ENCODE measurements at places on chromosomes 12 and 14.

GRCh38 chr14:99270458-99271220 lies 1.4 kb downstream of the BCL11B start:
- DNase-seq: no peak

DNA sequence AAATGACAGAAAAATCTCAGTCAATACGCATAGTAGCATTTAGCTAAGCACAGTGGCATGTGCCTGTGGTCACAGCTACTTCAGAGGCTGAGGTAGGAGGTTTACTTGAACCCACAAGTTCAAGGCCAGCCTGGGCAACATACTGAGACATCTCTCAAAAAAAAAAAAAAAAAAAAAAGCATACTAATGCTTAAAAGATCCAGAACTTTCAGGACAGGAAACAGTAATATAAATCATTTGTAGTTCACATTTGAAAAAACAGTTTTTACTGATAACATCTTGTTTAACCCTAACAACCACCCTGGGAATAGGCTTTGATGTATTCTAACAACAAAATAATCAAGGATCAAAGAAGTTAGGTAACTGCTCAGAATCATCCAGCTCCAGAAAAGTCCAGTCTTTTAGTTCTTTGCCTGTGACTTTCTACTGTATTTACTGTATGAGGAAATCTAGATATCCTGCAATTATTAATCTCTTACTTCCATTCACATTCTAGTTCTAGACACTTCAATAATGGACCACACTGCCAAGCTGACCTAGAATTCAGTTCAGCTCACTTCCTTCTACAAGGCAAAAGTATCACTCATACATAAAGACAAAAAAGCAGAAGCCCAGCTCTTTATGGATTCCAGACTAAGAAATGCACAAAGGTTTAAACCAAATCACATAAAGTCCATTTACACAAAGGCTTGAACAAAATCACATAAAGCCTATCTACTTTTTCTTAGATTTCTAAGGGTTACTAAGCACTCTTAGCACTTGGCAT lies 28.5 kb downstream of the PAWR start:
- DNase-seq: no peak

DNA sequence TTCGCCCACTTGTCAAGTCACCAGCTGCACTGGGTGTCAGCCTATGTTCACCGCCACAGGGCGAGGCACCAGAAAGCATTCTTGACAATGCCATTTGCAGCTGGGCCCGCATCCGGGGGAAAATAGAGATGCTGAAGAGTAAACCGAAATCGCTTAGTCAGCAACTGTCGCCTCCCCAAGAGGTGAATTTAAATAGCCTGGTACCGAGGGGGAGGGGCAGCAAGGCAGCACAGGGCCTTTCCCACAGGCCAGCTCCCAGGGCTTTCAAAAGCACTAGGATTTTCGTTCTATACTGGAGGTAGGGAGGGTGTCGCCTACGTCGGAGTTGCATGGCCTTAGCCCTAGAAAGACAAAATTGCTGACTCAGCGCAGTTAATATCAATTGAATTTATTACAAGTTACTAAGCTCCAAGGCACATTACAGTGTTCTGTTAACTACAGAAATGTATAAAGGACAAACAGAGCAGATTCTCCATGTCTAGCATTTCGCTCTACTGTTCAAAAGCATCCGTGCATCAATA lies 4.3 kb downstream of the IRF2BPL start:
- no peak for DNase-seq

- DNase-seq: no peak
Observed at GRCh38 chr14:53003776-53004175, 52.9 kb upstream of the FERMT2 start.

GRCh38 chr14:65877624-65878023 lies 465.1 kb downstream of the FUT8 start:
- no peak for DNase-seq

GRCh38 chr14:63573581-63573980 lies 30.4 kb upstream of the PPP2R5E start:
- DNase-seq: no peak

GRCh38 chr12:128789356-128789929 lies 34.3 kb downstream of the SLC15A4 start:
- DNase-seq: no peak

GRCh38 chr12:20211541-20211940 lies 156.8 kb upstream of the PDE3A start:
- DNase-seq: no peak

DNA sequence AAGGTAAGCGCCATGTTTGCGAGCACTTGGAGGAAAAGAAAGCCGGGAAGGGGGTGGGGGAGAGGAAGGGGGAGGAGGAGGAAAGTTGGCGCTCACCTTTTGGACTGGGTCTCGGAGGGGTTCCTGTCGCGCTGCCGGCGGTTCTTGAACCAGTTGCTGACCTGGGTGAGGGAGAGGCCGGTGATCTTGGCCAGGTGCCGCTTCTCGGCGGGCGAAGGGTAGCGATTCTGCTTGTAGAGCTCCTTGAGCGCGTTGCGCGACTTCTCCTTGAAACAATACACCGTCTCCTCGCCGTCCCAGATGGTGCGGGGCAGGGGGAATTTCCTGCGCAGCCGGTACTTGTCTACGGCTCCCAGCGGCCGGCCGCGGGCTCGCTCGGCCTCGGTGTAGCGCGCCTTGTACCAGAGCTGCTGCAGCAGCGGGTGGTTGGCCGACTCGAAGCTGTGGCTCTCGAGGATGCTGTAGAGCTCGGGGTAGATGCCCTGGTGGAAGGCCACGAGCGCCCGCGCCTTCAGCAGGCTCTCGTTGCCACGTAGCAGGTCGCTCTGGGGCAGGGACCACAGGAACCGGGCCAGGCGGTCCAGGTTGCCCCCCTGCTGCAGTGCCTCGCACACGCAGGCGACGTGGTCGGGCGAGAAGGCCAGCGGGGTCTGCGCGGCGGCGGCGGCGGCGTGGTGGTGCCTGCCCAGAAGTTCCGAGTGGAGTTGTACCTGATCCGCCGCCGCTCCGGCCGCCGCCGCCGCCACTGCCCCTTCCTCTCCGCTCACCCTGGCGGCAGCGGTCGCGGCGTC lies 840 bp downstream of the SIX4 start:
- no peak for DNase-seq

DNA sequence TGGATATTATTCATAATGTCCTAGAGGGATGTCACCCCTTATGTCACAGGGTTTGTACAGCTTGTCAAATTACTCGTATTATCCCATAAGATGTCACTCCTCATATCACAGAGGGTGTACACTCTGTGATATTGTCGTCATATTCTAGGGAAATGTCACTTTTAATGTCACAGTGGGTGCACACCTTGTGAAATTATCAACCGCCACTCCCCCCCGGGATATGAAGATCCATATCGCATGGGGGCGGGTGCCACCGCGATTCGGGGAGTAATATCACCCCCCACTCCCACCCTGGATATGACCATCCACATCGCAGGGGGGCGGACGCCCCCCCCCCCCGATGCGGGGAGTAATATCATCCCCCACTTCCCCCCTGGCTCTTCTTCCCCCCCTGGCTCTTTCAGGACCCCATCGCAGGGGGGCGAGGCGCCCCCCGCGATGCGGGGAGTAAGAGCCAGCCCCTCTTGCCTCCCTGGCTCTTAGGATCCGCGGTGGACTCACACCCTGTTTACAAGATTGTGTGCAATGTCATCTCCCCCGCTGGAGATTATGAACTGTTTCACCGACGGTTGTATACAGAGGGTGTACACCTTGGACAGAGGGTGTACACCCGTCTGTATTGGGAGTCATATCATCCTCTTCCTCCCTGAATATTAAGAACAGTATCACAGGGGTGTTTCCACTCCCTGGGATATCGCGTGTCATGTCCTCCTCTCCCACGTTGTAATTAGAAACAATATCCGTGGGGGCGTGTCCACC lies 92.8 kb downstream of the FRMD6 start:
- DNase-seq: no peak

DNA sequence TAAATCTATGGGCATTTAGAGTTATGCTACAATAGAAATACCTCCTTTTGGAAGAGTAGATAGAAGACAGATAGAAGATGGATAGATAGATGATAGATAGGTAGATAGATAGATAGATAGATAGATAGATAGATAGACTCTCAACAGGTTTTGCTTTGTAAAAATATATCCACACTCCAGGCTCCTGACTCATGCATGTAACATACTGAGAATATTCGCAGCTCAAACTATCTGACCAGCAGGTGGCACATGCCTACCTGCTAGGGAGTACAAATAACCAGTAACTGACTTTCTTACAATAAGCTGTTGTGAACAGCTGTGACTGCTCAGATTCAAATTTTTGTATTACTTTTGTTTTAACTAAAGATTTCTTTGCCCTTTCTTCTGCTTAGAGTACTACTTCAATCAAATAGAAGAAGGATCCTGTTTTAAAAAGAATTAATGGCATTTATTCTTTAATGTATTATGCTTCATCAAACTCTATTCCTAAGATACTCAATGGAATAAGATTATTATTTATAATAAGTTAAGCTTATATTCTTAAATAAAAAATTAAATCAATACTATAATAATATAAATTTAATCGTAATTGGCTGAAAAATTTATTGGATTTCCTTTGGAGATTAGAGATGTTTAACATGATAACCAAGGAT lies 15.8 kb upstream of the CPNE8 start:
- DNase-seq: peak; percentile 51

DNA sequence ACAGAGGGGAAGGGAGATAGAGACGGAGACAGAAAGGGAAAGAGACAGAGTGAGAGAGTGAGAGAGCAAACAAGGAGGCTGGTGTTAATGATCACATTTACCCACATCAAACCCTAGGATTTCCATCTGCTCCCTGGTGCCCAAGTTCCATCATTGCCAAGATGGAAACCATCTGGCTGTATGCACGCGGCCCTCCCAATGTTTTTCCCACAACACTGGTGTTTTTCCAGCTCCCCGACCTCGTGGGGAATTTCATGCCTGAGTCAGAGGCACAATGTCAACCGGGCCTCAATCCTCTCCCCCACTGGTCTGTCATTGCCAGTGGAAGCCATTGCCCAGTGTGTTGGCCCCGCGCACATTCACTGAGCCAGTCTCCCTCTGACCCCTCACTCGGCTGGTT lies 19.9 kb upstream of the BDKRB2 start:
- DNase-seq: no peak

GRCh38 chr12:64742416-64742815 lies 16.8 kb downstream of the GNS start:
- no peak for DNase-seq

DNA sequence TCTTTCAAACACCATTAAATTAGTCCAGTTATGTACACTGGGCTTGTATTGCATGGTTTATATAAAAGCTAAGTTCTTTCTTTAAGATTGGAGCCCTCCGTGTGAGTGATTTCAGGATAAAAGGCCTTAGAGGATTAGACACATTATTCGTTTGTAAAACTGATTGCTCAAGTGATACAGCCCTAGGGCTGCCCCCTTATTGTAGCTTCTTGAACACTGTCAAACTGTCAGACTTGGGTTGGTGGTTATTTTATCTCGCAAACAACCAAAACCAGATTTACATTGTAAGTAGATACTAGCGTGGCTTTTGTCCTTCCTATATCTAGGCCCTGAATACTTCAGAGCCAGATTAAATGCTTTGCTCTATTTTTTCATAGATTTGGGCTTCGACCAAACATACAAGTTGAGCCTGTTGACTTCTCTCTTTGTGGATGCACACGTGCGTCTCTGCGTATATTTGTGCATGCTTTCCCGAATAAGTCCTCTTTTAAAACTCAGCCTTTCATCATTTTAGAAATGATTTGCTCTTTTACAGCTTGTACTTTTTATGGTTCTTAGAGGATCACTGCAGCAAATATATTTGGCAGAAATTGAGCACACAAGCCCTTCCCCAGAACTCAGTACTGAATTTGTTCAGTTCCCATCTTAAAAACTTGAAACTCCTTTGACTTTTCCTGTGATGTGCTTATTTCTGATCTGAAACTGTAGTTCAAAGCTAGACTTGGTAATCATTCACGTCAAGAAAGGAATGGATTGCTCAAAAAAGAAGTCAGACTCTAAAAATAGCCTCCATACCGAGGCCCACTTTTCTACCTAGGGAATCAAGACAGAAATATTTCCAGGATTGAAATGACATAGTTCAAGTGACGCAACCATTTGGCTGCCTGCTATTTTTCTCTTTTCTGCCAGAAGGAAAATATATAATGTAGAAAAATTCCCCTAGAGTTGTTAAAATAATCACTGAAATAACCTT lies 129.5 kb downstream of the ETV6 start:
- DNase-seq: no peak

GRCh38 chr12:121793440-121793837 lies at the start of gene RHOF:
Gene RHOF, minus strand, starts transcription at chr12:121793688. Its CDS starts 55 bp downstream, at chr12:121793633.
- DNase-seq: no peak

GRCh38 chr12:127888943-127889719 lies 377.8 kb upstream of the TMEM132C start:
- no peak for DNase-seq

GRCh38 chr14:76227450-76228050 lies 75.8 kb downstream of the GPATCH2L start:
- peak; percentile 86 for DNase-seq
